ENCODE measurements at places on chromosomes 13 and 19.

DNA sequence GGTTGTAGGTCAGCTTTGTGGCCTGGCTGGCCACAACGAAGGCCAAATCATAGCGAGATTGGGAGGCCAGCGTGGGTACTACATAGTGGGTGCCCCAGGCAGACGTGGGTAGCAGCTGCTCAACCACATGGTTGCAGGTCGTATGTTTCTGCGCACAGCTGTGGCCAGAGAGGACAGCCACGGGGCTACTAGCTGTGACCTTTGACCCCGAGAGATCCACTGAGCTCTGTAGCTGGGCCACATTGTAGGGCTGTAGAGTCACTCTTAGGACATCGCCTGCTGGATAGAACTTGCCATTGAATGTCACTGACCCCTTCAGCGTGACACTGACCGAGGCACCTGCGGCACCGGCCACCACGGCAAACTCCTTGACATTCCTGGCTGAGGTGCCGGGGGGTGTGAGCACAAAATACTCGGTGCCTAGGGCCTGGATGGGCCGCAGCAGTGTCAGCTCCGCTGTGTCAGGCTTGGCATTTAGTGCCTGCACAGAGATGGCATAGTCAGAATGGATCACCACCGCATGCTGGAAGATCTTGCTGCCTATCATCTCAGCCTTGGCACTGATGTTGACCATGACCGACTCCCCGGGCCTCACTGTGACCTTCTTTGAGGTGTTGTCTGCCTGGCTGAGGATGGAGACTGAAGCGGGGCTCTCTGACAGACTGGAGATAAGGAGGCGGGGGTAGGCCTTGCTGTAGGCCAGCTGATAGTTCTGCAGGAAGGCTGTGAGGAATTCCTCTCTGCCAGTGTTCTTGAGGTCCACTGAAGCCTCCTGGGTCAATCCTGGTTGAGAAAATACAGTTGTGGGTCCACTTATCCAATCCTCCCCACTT is 6.7 kb downstream of the FCGBP start:
- no peak for DNase-seq

DNA sequence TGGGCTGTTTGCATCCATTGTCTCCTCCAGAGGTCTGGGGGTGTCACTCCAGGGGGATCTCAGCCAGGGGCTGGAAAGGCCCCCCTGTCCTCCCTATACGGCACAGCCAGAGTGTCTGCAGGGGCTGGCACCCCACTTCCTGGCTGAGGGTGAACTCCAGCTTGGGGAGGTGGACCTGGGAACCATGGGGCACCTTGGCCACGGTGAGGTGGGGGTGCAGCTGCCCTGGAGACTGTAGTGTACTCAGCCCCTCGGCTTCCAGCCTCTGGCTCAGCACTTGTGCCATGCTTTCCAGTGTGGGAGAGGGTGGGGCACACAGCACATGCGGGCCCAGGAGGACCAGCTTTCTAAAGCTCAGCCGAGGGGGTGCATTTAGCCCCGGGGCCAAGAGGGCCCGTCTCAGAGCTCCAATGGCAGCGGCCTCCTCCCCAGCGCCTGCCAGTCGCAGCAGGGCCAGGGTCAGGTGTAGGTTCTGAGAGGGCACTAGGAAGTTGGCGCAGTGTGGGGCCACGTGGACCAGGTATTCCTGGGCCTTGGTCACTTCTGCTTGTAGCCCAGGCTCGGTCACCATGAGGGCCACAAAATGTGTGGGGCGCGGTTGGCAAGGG is 1.4 kb downstream of the LENG9 start:
- no peak for DNase-seq

GRCh38 chr19:1852581-1853128 is 4.4 kb upstream of the REXO1 start:
- no peak for DNase-seq

- DNase-seq: no peak
Measured at GRCh38 chr19:41111296-41111695, 2.9 kb upstream of the CYP2F1 start.

DNA sequence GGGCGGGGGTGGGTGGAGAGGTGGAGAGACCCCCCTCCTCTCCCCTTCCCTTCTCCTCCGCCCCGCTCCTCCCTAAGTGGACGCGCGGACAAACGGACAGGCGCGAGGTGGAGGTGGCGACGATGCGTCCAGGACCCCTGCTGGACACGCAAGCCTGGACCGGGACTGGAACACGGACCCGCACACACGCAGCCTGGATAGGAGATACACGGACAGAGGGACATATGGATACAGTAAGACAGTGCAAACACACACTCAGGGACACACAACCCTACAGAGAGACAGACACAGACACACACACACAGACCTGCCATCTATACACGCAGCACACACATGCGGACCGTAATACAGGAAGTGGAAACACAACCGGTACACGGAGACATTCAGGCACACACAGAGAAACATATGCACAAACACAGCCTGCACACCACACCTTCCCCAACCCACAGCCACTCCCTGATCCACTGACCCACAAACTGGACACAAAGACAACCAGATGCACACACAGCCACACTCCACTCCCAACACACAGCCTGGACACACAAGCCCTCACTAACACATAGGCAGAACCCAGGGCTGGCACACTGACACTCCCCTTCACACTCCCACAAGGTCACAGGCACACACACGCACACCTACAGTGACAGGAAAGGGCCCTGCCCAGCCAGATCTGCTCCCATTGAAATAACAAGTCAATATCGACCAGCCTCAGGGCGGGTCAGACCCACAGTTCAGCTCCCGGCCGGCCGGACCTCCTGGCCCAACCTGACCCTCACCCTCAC is 696 bp upstream of the ERFL start:
- DNase-seq: peak; percentile 59

- no peak for DNase-seq
Measured at GRCh38 chr13:76965759-76966421, 17.6 kb downstream of the ACOD1 start.

DNA sequence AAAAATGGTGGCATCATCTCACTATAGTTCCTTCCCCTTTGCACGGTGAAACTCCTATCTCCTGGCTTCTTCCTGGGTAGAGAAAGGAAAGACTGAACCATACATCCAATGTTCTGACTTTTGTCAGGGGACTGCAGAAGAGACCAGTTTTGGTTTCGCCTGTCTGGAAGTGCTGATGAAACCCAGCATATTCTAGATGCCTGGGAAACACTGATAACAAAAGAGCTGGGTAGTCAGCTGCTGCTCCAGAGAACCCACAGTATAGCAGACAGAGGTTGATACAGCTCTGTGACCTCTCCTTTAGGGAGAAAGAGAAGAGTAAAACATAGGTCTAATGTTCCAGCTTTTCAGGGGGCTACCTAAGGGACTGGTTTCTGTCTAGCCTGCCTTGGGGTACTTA is 695.3 kb downstream of the DIAPH3 start:
- no peak for DNase-seq

GRCh38 chr19:1875646-1876495 is 9.4 kb downstream of the ABHD17A start:
- peak; percentile 84 for DNase-seq

- DNase-seq: no peak
Measured at GRCh38 chr19:1481224-1481892, 2.3 kb upstream of the C19orf25 start.

DNA sequence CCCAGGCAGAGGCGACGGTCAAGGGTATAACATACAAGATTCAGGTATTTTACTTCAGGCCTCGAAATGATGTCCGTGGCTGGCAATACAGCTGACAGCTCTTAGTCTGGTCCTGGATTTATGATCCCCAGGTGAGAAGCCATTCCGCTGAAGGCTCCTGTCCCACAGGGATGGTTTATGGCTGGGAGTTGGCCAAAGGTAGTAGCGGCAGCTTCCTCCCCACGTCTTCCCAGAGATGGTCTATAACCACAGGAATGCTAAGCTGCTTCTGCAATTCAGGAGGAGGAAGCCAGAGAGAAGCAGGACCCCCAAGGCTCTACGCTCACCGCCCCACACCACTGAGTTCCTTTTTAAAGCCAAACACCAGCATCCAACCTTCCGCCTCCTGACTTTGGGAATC is 27.1 kb downstream of the OLFM2 start:
- DNase-seq: no peak

- no peak for DNase-seq
Measured at GRCh38 chr13:69545551-69545950, 562.1 kb upstream of the ATXN8OS start.

DNA sequence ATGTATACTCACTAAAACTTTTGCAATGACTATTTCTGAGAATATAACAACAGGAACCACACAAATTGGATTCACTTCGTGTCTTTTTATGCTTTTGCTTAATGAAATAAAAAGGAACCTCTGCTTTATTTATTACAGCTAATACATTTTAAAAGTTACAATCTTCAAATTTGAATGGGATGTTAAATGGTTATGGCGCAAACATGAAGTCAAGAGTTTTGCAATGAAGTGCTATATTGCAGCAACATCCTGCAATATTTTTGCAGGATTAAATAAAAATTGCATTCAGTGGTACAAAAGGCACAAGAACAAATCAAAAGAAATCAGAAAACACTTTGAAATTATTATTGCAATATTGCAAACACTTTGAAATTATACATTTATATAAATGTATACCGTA is 1519.0 kb upstream of the MIR17HG start:
- no peak for DNase-seq

- DNase-seq: no peak
Measured at GRCh38 chr13:96221471-96221870, 131.6 kb downstream of the HS6ST3 start.

DNA sequence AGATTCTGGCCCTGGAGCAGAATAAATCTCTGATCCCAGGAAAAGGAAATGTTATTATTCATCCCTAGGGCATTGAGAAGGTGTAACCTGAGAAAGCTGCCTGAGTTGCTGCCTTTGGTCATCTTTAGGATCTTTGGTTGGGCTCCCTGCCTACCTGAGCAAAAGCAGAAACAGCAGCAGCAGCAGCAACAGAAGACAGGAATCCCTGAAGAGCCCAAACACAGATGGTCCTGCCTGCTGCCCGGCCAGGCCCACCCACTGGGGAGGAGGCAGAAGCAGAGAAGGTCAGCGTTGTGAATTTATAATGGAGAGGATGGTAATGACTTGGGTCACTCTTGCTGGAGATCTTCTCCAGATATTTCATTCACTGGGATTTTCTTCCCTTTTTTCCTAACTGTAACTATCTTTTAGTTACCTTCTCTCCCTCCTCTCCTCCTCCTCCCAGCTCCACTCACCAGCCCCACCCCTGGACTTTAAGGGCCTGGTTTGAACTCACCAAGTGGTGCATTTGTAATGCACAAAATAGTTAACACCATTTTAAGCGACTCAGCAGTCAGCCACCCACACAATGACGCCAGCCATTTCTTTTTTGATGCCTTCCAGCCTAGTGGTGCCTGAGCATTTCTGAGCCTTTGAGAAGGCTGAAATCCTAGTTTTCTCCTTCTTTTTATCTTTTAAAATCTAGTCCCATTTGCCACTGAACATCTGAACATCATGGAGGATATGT is 91.7 kb downstream of the HSPH1 start:
- DNase-seq: no peak

DNA sequence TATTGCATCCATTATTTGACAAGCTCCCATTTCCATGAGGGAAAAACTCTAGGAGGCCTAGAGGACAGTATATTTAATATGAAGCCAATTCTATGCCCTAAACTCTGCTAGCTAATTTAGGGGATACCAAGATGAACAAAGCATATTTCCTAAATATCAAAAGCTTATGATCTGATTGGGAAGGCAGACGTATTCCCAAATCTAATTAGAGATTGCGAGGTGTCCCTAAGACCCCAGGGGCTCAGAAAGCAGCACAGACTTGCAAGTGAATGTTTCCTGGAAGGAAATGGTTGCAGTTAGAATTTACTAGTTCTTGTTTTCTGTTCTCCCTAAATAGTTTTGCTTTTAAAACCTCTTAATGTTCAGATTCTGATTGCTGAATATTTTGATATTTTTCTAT is 30.7 kb downstream of the NDFIP2 start:
- no peak for DNase-seq

DNA sequence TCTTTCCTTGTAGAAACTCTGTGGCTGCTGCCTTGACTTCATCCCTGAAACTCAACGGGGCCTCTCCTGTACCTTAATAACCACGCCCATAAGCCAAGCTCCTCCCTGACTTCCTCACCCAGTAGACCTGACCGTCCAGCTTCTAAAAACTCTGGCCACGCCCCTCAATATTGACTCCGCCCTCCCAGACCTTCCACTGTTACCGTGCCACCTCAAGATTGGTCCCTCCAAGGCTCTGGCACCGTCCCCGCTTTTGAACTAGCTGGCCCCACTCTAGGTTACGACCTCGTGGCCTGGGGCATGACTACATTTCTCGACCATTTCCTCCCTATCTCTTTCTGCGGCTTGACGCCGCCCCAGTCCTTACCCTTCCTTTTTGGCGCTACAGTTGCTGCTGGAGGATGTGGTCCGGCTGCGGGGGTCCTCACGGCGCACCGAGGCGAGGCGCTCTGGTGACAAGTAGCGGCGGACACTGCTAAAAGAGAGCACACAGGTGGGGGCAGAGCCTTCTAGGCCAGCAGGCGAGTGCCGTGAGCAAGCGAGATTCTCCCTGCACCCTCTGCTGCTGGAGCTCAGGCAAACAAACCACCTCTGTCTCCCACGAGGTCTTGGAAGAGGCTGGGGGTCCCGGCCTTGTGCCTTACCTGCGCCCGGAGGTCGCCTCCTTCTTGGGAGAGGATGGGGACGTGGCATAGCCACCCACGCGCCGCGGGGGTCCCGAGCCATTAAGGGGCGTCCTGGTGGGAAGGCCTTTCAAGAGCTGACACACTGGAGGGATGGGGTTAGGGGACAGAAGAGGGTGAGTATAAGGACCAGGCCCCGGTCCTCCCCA is 2.3 kb upstream of the EML2 start:
- DNase-seq: peak; percentile 69

- DNase-seq: no peak
Measured at GRCh38 chr19:7888826-7889217, 512 bp downstream of the LRRC8E start.

- DNase-seq: peak; percentile 95
Measured at GRCh38 chr19:7919610-7920518, at the start of gene SNAPC2. SNAPC2 (plus strand) TSS chr19:7920338; CDS start chr19:7920367, 29 bp downstream.

GRCh38 chr19:13181747-13182388 is 31.7 kb downstream of the IER2 start:
- peak; percentile 19 for DNase-seq

DNA sequence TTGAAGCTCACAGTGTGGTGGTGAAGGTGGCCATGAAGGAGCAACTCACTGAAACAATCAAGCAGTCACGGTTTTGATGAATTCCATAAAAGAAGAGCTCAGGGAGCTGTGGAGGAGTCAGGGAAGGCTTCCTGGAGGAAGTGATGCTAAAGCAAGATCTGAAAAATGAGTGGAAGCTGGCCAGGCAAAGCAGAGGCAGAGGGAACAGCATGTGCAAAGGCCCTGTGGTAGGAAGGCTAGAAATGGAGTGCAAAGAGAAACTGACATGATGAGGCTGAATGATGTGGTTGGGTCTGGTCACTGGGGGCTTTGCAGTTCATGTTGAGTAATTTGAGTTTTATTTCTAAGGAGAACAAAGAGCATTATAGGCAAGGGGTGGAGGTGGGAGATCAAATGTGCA is 6.9 kb downstream of the ADGRE1 start:
- no peak for DNase-seq

GRCh38 chr19:18543814-18544475 is 572 bp upstream of the FKBP8 start:
- peak; percentile 87 for DNase-seq
